Activated naive CD8-positive, alpha-beta T cell treated with anti-CD3 and anti-CD28 coated beads, Interleukin-2, amount 10 ng/mL, durations not matched to agents 7 days and 5 days (primary cell): ENCODE measurements at places on chromosomes 2 and 18. TPM values are rescaled to one million over a fixed set of nuclear protein-coding genes. Genes with fewer than 3 reads are reported as not detected.

KATNAL2 gene
- total RNA-seq: 0.58 TPM

SLC14A1 gene
- 3.5 TPM for total RNA-seq

POLR1B gene
- 27.3 TPM for total RNA-seq

DNA sequence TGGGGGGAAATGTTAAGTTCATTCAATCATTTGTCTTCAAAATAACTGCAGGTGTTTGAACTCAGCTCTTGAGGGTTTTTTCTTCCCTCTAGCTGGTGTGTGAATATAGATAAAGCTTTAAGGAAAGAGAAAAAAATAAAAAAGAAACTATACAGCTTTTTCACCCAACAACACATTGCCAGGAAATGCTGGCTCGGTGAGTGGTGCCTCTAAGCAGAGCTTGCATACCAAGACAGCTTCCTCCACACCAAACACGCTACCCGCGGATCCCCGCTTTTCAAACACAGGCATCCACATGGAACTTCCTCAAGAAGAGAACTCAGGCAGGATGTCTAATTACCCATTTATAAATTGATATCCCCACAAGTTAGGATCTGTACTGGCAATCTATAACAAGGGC, 69.8 kb upstream of the TANK start:
- peak; percentile 49 for DNase-seq

DNA sequence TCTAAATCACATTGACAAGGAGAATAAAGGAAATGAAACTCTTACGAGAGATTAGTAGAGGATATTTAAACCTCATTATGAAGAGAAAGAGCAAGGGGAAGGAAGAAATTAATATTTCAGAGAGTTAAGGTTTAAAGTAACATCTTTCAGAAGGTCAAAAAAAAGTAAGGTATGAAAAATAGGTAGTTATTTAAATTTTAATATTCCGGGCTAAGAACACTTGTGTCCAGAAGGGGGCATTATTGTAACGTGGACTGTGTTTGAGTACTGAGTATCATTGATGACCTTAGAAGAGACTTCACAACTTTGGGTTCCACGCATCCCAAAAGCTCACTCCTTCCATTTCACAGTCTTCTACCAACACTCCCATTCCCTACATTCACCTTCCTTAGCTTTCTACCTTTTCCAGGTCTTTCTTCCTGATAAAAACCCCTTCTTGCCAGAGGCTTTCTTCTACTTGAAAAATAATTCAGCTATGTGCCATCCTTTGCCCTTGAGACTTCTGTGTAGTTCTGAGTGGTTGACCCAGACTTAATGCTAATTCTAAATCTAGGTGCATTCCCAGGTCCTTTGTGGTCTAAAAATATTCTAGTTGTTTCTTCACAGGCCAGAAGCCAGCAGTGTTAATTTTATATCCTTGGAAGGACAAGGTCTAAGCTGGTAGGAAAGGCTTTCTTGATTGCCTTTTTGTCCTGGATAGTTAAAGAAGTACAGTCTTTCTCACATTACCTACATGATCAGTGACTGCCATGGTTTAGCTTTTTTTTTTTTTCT, 16.5 kb downstream of the DYNC1I2 start:
- no peak for DNase-seq
